ENCODE measurements at places on chromosomes 7 and 10.

DNA sequence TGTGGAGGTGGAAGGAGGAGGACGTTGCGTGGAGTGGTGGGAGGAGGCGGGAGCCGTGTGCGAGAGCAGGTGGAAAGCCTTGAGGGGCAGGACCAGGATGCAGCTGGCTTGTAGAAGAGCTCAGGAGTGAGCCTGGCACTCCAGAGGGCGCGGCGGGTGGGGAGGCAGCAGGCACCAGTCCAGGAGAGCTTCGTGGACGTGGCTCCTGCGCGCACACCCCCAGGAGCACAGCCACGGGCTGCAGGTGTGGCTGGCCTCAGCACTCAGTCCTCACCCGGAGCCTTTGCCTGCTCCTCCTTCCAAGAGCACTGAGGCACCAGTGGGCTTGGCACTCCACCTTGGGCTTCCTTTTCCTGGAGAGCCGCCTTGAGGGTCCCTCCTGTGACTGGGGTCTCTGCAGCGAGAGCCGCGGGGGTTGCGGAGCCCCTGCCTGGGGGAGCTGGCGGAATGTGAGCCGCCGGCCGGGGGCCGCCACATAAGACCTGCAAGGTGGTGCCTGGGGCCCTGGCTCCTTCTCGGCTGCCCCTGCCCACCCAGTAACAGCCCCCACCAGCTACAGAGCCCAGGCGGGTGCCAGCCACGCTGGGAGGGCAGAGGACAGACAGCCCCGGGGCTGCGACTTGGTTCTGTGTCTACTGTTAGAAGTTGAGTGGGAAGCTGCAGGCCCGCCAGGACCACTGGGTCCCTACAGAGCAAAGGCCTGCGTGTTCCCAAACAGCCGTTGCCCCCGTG lies 11.1 kb downstream of the MAFK start:
- DNase-seq: no peak

DNA sequence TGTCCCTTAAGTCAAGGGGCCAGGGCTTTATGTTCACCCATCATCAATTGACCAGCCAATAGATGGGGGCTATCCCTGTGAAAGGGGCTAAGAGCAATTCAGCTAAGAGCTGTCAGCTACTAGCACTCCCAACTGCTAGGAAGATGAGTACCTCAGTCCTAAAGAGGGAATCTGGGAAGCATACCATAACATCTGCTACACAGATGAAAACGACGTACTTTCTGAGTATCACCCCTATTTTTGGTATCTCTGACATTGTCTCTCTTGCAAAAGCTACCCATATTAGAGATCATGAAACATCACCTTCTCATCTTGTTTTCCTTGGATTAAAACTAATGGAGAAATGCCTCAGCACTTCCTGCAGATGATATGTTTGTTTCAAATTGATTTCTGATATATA lies 7.5 kb upstream of the SMNDC1 start:
- DNase-seq: no peak

- DNase-seq: no peak
These were observed 99.5 kb upstream of the TNRC18 start for GRCh38 chr7:5523052-5523711.

DNA sequence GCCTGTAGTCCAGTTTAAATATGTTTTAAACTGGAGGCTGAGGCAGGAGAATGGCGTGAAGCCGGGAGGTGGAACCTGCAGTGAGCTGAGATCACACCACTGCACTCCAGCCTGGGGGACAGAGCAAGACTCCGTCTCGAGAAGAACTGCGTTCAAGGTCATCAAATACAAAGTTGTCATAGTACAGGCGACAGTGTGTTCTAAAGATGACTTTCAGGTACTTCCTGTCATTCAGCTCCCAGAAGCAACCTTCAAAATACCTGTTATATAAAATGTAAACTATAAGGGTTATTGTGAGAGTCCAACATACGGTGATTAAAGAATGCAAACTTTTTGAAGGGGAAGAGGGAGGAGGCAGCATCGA lies 8.7 kb downstream of the MPP7 start:
- no peak for DNase-seq

GRCh38 chr10:48887982-48888381 lies 51.7 kb downstream of the LRRC18 start:
- no peak for DNase-seq

GRCh38 chr10:103395754-103396066 lies 565 bp downstream of the ATP5MK start:
- DNase-seq: no peak

- DNase-seq: no peak
These were observed 903 bp downstream of the ZNF655 start for GRCh38 chr7:99559175-99559915.

DNA sequence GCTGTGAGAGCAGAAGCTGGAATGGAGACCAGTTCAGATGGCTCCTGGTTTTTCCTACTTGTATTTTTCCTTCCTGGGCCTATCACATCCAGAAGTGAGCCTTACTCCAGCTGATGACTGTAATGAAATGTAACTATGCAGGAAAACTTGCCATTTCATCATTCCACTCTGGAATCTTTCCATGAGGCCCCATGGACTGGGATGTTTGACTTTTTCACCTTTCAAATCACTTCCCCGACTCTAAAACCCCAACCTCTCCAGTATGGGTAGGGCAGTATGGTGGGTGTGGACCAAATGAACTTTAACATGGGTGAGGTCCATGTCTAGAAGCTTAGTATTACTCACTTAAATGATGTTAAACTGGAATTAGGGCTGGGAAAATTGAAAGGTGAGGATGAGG lies 40.3 kb upstream of the DLD start:
- DNase-seq: no peak

DNA sequence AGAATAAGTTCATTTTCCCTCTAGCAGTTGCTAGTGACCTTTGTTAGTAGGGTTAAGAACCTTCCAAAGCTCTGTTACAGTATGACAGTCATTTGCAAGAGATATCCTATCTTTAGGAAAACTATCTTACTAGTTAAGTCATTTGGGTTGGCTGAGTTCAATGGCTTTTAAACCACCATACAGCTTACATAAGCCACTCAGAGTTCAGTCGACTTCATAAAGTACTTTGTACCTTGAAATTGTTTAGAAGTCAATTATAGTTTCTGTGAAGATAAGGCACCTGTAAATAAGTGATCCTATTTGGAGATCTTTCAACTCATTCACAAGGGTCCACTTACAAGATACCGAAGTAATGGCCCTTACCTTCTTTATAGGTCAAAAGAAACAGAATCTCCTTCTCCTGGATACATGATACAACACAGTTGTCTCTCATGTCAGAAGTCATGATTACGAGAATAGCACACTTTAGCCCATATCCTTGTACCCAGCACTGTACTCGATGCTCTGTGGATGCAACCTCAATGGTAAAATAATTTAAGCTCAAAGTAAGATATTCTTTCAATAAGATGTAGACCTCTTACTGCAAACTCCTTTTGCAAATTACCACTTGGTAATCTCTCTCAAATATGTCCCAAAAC lies 11.9 kb upstream of the ABCC2 start:
- no peak for DNase-seq

DNA sequence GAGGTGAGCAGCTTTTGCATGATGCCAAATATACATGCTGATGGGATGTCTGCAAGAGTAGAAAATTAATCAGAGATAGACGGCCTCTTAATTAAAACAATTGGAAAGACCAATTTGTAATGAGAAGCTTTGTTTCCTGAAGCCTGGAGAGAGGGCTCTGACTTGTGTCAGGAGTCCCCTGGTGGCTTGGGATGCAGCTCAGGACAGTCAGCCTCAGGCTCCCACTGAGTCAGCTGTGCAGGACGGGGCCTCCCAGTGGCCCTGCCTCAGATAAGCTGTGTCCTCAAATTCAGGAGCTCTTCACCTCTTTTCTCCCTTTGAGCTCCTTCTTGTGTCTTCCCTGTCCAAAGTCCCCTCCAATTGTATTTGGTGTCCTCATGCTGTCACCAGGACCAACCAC lies 438.9 kb upstream of the PODXL start:
- DNase-seq: no peak

All from activated T-helper 2 cell treated with anti-CD3 and anti-CD28 coated beads, Interferon-gamma antibody, Interleukin-2, Interleukin-4, amounts not matched to agents 10 μg/mL and 5 μg/mL and 100 μg/mL, durations not matched to agents 14 hours and 24 hours and 36 hours (primary cell).